ENCODE measurements at places on chromosomes 3 and 15.

DNA sequence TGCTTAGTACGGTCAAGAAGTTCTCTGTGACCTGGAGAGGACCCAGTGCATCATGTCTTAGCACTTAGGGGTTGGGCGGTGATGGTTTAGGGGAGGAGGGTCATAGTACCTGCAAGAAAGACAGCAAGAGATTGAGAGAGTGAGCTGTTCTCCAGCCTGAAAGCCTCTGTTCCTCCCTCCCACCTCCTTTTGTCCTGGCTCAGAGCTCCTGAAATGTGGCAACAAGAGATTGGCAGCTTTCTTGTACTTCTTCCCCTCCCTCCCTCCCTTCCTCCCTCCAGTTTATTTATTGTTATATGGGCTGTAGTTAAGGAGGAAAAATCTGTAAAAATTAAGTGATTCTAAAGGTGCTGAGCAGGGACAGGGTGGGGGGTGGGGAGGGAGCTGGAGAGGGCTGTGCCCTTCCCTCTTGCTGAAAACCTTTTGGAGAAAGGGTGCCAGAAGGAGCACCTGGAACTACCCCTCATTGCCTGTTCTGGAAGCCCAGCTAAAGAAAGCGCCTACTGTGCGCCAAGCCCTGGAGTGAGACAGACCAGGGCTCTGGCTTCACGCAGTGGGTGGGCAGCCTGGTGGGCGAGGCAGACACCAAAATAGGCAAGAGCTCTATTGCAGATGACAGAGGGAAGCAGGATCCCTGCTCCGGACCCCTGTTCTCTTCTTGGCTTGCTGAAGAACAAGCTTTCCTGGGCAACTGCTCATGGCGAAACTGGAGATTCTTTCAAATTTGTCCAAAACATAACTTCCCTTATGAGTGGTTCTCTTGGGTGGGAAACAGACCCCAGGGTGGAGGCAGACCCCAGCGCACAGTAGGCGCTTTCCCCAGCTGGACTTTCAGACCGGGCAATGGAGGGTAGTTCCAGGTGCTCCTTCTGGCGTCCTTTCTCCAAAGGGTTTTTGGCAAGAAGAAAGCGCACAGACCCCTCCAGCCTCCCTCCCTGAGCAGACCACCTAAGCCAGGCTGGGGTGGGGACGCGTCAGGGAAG lies 35.6 kb downstream of the LINGO1 start:
- DNase-seq = no peak

- no peak for DNase-seq
Measured at GRCh38 chr15:86615411-86615810, 535.7 kb downstream of the AGBL1 start.

DNA sequence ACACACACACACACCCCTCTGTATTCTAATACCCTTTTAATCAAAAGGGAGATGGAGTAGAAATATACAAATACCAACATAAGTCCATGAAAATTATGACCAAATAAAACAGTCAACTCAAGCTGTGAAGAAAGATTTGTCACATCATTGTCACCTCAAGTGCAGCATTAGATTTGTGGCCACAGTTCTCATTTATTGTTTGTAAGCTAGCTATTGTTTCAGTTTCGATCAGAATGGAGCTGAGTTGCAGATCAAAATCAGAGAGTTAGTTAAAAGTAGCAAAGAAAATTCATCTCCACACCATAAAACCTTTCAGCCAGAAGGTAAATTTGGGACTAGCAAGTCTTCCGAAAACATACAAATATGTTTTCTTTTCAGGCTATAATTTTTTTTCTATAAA lies 267.7 kb upstream of the LMCD1 start:
- DNase-seq = no peak

DNA sequence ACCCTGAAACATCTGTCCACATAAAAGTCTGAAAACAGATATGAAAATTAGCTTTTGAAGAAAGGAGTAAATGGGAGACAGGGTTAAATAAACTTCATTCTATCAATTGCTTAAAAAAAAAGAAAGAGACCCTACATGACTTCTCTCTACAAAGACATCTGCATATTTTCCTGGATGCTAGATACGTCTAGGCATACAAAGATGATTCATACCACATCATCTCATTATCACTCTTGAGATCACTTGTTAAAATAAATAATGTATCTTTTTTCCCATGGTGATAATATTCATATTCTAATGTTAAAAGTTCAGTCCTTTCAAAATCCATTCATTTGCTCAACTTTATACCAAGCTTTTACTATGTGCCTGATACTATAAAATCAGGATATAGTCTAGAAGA lies 295.8 kb downstream of the MAGI1 start:
- no peak for DNase-seq

GRCh38 chr15:49458145-49458544 lies 35.1 kb downstream of the FGF7 start:
- DNase-seq = no peak

DNA sequence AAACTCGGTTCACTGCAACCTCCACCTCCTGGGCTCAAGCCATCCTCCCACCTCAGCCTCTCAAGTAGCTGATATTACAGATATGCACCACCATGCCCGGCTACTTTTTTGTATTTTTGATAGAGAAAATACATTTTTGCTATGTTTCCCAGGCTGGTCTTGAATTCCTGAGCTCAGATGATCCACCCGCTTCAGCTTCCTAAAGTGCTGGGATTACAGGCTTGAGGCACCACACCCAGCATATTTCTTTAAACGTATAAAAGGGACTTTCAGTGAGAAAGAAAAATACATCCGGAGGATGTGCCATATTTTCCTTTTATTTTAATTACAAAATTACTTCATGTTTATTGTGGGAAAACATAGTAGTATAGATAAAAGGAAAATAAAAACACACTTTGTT lies 55.2 kb downstream of the RPL39L start:
- no peak for DNase-seq

- DNase-seq = no peak
Measured at GRCh38 chr3:16112910-16113504, 61.5 kb upstream of the GALNT15 start.

DNA sequence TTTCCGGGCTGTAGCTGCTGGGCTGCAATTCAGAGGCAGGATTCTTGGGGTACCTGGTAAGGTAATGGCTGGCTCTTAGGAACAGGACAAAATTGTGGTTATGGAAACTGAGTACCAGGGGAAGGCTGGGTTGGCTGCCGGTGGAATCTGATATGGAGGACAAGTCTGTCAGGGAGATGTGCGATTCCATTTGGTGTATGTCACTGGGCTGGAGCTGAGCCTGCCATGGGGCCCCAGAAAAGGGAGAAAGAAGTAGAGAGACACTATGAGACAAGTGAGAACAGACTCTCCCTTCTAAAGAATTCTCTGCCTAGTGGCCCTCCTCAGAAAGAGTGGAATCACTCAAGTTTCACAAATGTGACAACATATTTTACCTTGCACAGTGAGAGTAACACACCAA lies 368.2 kb upstream of the ROPN1 start:
- DNase-seq = no peak

GRCh38 chr3:160038862-160039562 lies 50.4 kb downstream of the IL12A start:
- DNase-seq = peak; percentile 57

GRCh38 chr3:162368417-162368816 lies 871.8 kb downstream of the OTOL1 start:
- DNase-seq = no peak

- no peak for DNase-seq
Measured at GRCh38 chr3:13715167-13715954, 164.5 kb downstream of the WNT7A start.

DNA sequence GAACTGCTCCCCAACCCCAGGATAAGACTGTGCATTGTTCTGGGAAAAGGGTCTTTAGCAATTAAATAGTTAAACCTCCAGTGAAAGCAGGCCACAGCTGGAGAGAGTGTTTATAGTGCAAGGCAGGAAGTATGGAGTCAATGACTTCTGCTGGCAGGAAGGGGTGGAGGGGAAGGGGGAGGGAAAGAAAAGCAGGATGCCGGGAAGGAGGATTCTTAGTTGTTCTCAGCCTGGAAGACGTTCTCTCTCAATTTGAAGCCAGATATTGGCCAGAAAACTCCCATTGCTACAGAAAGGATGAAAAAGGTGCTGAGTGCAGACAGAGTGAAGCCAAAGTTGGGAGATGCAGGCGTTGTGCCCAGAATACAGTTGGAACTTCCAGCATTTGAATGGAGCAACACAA lies 35.7 kb upstream of the ACTL6A start:
- DNase-seq = peak; percentile 40

DNA sequence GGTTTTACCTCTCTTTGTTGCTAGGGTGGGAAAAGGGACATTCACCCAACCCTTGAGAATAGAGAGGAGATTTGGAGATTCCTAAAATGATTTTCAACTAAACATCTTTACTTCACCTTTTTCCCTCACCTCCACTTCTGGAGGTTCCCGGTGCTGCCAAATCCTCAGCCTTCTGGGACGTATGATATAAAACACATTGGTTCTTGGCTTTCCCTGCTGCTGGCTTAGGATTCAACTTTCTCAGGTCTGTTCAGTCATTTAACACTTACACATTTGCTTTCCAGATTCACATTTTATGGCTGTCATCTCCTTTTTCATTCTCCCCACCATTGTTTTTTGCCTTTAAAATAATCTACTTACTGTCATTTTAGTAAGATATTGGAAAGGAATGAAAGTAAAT lies 106.6 kb downstream of the PIK3R4 start:
- no peak for DNase-seq

DNA sequence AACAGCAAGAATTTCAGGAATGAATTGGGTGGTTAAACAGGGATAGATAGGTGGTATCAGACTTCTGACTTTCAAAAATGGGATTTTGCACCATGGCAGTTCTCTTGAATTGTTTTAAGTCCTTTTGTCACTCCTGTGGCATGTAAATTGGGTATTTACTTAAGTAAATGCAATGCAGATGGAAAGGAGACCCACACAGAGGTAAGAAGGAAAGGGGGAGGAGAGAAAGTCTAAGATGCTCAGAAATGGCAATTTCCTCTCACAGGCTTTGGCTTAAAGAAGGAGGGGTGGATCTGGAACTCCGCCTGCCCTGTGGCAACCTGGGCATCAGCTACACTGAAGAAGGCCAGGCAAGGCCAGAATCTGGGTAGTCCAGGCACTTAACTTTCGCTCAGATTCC lies 197.1 kb upstream of the UBE2E1 start:
- DNase-seq = no peak

GRCh38 chr3:170689893-170690660 lies 104.2 kb upstream of the SLC7A14 start:
- DNase-seq = peak; percentile 65

- no peak for DNase-seq
Measured at GRCh38 chr3:152688313-152688712, 146.6 kb upstream of the P2RY1 start.

- DNase-seq = no peak
Measured at GRCh38 chr3:9893739-9894138, 3.3 kb downstream of the JAGN1 start.

- DNase-seq = no peak
Measured at GRCh38 chr15:33458421-33458820, 147.7 kb downstream of the RYR3 start.

GRCh38 chr3:193168931-193169330 lies 72.1 kb upstream of the PLAAT1 start:
- DNase-seq = no peak

DNA sequence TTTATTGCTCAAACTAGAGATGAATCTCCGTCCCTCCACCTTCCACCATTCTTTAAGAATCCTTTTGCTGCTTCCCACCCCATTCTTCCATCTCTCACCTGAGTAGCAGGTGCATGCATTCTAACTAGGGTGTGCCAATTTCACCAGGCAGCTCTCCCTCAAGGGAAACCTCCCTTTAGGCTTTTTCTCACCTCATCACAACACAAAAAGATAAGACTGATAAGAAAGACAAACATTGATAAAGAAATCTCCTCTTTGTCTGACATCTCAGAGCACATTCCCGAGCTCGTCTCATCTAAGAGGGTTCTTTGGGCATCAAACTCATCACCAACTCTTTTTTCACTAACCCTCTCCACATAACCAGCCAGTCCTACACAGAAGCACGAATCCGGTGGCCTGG lies 23.0 kb downstream of the MB21D2 start:
- DNase-seq = no peak

DNA sequence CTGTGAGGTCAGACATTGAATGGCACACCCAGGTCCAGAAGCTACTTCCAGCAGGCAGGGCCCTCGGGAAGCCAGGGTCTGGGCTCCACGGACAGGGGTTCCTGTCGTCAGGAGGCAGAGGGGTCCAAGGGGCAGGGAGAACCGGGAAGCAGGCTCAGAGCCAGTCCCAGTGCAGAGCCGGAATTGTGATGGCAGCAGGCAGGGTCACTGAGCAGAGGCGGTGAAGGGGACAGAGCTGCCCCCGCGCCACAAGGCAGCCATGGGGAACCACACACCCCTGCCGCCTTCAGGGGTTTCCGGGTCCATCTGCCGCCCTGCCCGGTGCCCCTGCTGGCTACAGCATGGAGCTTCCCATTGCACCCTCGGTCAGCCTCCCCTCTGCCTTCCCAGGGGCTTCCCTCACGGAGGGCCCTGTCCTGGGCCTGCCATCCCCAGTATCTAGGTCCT lies 136.9 kb downstream of the NSMCE3 start:
- no peak for DNase-seq

DNA sequence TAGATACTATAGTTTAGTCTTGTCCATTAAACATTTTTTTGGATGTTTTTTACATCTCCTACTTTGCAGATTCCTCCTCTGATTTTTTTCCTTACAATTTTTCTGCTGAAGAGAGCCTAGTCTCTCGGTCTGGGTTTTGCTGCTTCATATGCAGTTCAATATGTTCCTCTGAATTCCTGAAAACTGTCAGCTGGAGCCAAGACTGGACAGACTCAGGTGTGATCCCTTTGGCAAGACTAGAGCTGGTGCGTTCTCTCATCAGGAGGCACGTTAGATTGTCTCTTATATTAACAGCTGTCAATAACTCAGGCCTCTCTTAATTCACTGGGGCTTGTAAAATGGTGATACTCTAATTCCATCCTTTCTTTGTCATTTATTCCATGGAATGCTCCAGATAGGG lies 13.4 kb upstream of the GHRL start:
- no peak for DNase-seq

DNA sequence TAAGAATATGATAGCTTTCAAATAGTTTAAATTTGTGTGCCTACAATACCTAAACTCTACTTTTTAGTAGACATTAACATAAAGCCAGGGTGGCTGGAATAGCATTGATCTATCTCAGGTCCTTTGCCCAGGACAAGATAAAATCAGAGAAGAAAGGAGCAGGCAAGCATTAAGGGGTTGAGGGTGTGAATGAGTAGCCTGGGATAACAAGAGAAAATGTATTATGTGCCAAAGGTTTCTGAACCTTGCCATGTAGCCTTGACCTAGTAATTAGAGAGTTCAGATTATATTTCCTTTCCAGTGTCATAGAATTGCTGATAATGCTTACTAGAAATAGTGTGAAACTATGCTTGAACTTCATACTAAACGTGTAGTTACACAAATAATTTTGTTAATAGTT lies 22.9 kb downstream of the ATP11B start:
- no peak for DNase-seq

- no peak for DNase-seq
Measured at GRCh38 chr3:138222942-138223287, 35.8 kb downstream of the ARMC8 start.

Measured in SK-N-DZ (cell line).